Epithelial cell of prostate (primary cell): ENCODE measurements at places on chromosomes 6 and 20.

DNA sequence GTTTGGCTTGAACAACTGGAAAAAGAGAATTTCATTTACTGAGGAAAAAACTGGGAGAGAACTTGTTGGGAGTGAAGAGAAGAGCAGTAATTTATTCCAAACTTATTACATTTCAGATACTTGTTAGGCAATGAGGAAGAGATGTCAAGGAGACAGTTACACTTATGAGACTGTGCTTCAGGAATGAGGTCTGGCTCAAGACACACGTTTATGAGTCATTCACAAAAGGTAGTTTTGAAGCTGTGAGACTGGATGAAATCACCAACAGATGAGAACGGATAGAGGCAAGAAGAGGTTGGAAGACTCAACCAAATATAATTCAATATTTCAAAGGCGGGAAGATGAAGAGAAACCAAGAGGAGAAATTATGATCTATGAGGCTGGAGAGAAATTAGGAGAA, 70.6 kb upstream of the DEFB112 start:
- DNase-seq = peak; percentile 59

DNA sequence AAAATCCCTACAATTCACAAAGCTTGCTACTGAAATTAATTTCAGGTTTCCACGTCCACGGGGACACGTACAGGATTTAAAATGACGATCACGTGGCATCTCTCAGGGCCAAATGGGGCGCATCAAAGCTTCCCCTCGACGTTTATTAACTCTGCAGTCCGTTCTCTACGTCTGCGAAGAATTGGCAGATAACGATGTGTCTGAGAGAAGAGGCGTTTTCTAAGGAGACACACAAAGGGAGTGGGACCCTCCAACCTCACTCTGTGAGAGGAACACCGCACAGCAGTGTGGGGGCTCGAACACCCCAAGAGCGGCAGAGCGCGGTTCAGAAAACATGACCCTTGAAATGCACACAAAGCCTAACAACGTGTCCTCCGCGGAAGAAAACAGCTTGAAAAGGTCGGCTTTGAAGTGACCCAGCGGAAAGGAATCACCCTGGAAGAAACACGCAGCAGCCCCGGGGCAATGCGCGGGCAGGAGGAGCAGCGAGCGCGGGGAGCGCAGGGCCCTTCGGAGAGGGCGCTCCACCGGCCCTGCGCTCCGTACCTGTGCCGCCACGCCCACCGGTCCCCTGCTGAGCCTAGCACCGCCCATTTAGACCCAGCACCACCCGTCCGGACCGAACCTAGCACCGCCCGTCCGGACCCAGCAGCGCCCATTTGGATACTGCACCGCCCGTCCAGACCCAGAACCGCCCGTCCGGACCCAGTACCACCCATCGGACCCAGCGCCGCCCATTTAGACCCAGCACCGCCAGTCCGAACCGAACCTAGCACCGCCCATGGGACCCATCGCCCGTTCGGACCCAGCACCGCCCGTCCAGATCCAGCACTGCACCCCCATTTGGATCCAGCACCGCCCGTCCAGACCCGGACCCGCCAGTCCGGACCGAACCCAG, 1.1 kb upstream of the AFDN start:
- no peak for DNase-seq

GRCh38 chr6:52955871-52956270, 39.2 kb downstream of the GSTA4 start:
- no peak for DNase-seq

- peak; percentile 81 for DNase-seq
Observed at GRCh38 chr6:165574220-165575157, 88.6 kb downstream of the PDE10A start.

DNA sequence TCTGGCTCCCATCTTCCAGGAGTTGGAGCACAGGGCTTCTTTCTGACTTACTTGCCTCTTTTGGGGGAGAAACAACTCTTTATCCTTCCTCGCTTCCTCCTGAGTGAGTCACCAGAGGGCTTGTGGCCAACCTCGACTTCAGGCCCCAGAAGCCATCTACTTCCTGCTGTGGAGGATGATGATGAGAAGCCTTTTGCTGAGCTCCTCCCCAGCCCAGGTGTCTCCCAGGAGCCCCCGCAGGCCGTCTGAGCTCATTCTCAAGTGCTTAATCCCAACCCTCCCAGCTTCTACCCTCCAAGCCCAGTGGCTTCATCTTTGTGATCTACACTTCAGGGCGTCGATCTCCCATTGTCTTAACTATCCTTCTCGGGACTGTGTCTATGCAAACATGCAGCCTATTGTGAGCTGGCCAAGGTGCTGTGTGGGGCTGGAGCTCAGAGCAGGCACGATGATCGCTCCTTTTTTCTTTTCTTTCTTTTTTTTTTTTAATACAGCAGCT, 27.9 kb downstream of the SDCBP2 start:
- DNase-seq = peak; percentile 45

DNA sequence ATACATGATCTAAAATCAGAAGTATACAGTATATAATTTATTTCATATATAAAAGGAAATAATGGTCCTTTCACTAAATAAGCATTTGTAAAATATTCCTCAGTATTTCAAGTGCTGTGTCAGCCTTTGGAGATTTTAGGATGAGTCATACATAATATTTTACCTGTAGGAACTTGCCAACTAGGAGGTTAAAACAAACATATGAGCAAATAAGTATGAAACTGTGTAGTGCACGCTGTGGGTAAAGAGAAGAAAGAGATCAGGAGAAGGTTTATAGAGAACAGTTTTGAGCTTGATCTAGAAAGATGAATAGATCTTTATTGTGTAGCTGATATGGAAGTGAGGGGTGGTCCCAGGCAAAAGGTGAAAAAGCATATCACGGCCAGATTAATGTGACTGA, 169.9 kb upstream of the RNF217 start:
- DNase-seq = peak; percentile 27

DNA sequence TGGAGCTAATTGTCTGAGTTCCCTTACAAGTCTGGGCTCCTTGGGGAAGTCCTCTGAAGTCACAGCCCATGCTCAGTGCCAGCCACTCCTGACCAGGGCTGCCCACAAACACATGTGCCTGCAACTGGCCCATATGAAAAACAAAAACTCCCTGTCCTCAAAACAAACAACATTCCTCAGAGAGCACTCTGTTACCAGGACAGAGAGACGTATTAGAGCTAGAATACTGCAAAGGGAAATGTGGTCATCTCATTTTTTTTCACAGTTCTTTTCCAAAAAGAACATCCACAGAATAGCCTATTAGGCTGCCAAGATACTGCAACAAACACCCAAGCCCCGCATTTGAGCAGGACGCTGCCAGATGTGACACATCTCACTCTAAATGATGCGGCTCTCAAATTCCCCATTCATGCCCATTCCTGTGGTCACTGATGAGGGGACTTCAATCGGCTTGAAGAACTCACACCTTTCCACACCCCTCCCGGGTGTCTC, 71.1 kb downstream of the SLC22A23 start:
- no peak for DNase-seq

- DNase-seq = peak; percentile 43
Observed at GRCh38 chr6:27049863-27050781, 197.4 kb upstream of the PRSS16 start.

DNA sequence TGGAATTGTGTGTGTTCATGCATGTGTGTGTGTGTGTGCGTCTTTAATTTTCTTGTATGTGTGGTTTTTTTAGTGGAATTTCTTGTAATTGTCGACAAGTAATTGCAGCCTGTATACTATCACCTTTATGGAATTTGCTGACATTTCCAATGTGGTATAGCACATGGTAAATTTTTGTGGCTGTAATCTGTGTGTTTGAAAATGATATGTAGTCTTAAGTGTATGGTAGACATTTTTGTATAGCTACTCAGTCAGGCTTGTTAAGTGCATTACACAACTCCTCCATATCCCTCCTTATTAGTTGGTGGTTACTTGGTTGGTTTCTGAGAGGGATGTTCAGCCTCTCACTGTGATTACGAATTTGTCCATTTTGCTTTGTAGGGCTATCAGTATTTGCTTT, 384.5 kb upstream of the HSF2 start:
- DNase-seq = no peak

- no peak for DNase-seq
Observed at GRCh38 chr20:47070176-47070575, 175.5 kb downstream of the EYA2 start.

- no peak for DNase-seq
Observed at GRCh38 chr6:13453153-13453552, 34.2 kb downstream of the GFOD1 start.

DNA sequence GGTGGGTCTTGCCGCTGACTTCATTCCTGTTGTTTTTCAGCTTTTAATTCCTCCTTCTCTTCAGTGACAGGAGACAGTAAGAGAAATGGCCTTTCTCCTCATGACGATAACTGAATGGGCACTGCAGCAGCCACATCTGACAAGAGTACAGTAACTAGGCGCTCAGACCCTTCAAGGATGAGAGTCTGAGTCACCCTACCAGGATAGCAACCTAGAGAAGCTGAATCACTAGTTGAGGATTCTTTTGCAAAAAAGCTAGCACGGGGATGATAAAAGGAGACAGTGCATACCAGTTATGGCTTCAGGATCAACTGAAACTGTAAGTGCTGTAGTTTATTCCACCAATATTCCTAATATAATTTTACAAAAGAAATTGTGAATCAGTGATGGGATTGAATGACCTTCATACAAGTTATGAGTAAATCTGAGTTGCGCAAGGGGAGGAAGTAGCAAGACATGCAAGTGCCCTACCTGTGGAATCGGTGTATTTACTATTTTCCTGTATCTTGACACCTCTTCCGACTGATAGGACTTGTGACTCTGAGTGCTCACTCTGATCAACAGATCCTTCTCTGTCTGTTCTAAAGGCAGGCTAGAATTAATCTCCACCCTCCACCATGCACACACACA, 161.8 kb upstream of the GRIK2 start:
- DNase-seq = no peak

- no peak for DNase-seq
Observed at GRCh38 chr6:103858003-103858402, 1001.7 kb downstream of the HACE1 start.

DNA sequence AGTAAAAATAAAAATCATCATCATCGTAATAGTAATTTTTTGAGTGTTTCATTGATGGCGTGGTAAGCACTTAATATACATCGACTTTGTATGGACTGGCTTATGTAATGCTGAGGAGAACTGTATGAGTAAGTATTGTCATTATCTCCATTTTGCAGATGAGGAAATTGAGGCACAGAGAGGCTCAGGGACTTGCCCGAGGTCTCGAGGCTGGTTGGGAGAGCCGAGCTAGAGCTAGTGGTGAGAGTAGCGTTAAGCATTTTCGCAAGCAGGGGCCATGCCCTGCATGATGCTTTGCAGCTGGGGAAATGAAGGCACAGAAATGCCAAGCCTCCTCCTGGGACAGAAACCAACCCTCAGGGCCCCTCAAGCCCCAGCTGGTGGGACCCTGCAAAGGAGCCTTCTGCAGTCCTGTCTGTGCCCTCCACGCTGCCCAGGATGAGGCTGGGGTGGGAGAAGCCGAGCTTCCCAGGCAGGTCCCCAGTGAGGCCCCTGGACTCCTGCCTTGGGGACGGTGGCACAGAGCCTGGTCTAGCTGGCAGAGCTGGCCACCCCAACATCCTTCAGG, 31.1 kb upstream of the STX16 start:
- no peak for DNase-seq

DNA sequence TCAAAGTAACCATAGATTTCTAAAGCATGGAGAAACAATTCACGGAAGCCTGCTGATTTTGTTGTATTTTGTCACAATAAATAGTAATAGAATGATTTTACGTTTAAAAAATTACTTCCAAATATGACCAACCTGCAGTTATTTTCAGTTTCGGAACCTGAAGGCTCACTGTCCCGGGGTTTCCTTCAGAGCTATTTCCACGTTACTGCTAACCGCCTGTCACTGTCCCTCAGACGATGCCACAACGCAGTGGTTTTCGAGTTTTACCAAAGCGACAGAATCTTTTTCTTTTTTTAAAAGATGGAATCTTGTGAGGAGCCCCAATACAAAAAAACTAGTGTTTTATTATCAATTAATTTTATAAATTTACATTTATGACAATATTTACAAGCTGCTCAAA, 40.5 kb downstream of the PSMG4 start:
- no peak for DNase-seq

DNA sequence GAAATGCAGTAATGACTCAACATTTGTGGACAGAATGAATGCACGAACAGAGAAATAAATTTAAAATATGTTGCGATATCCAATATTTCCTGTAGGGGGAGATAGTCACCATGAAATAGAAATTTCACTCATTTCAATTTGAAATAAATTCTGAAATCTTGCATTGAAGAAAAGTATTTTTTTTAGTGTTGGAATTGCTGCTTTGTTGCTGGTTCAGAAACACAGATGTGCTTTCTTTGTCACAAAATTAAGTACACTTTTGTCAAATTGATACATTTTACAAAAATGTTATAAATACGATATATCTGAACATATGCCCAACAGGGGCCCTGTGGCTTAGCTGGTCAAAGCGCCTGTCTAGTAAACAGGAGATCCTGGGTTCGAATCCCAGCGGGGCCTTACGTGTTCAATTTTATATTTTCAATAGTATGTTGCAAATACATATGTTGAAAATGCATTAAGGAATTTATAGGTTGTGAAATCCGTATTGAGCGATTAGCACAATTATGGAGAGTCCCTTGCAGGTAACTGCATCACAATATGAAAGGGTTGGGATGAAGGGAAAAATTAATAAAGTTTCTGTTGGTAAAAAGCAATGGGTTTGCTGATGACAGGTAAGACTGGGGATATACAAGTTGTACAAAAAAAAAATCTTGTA, 85.4 kb upstream of the PRSS16 start:
- DNase-seq = no peak

DNA sequence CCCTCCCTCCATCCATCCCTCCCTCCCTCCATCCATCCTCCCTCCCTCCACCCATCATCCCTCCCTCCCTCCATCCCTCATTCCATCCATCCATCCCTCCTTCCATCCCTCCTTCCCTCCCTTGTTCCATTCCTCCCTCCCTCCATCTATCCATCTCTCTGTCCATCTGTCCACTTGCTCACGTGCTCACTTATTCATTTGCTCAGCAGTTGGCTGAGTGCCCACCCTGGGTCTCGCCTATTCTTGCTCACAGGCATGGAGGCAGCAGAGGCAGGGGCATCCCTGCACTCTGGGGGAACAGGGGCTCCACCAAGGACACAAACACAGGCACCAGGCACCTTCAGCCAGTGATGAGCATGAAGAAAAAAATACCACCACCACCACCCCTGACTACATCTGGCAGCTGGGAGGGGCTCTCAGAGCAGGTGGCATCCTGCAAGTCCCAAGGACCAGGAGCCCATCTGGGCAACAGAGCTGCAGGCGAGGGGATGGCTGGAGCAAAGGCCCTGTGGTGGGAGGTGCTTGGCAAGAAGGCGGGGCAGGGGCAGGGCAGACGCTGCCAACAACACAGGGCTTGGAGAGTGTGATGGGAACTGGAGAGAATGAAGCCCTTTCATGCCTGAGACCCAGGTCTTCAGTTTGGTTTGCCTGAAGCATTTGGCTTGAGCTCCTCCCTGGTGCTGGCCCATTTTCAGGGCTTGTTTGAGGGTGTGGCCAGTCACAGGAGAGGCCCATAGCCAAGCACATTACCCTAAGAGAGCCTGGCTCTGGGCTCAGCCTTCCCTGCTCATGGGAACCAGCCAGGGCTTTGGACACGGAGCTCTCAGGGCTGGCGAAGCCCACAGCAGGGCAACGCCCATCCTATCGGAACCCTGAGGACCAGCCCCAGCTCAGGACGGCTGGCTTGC, 40.2 kb upstream of the MRGBP start:
- no peak for DNase-seq
